ENCODE measurements at places on chromosomes 3 and 15. TPM values are rescaled to one million over a fixed set of nuclear protein-coding genes. Genes with fewer than 3 reads are reported as not detected.

The ACSBG1 gene
- total RNA-seq, result 2.9 TPM

The ILDR1 gene
- not detected for total RNA-seq

The CCR4 gene
- total RNA-seq, result not detected

The GPR27 gene
- total RNA-seq, result not detected

The KCNMB2 gene
- 0.36 TPM for total RNA-seq

The KCNAB1 gene
- total RNA-seq, result 0.16 TPM

The CORO2B gene
- total RNA-seq, result 1.7 TPM

The FOXB1 gene
- not detected for total RNA-seq

The PPP1R14D gene
- not detected for total RNA-seq

The CLEC3B gene
- total RNA-seq, result 0.75 TPM

The FRMD5 gene
- total RNA-seq, result 2.2 TPM

The ZBTB47 gene
- 96.8 TPM for total RNA-seq

The ITIH1 gene
- total RNA-seq, result not detected

The RLBP1 gene
- not detected for total RNA-seq

The ZNF80 gene
- not detected for total RNA-seq

The AMIGO3 gene
- 1.8 TPM for total RNA-seq

The P3H2 gene
- total RNA-seq, result 24.2 TPM

The SLC6A1 gene
- total RNA-seq, result 0.26 TPM

The PAQR9 gene
- not detected for total RNA-seq

The CEMIP gene
- total RNA-seq, result 17.2 TPM

The BSN gene
- 0.45 TPM for total RNA-seq

The ZNF660 gene
- 1.8 TPM for total RNA-seq

The CHRM5 gene
- not detected for total RNA-seq

The C2CD4A gene
- not detected for total RNA-seq

The ZNF620 gene
- 0.37 TPM for total RNA-seq

The SORD gene
- 11.2 TPM for total RNA-seq

The GPR156 gene
- total RNA-seq, result 1.2 TPM

The CHAC1 gene
- total RNA-seq, result 10.4 TPM

The FAH gene
- 15.6 TPM for total RNA-seq

The SCG3 gene
- not detected for total RNA-seq

The TGM4 gene
- total RNA-seq, result not detected

The GHRL gene
- total RNA-seq, result not detected

The IGSF10 gene
- total RNA-seq, result 0.13 TPM

The AHSG gene
- not detected for total RNA-seq

The UCN2 gene
- total RNA-seq, result 0.31 TPM

The CCR2 gene
- total RNA-seq, result not detected

The SLC28A2 gene
- not detected for total RNA-seq

The PSTPIP1 gene
- total RNA-seq, result not detected

The CEP63 gene
- 22.5 TPM for total RNA-seq

The NRROS gene
- 0.59 TPM for total RNA-seq

The FGF7 gene
- 39.2 TPM for total RNA-seq

The GOLGA6A gene
- total RNA-seq, result not detected

The CFAP20DC gene
- 1.8 TPM for total RNA-seq
